ENCODE measurements at places on chromosomes 4 and X.

DNA sequence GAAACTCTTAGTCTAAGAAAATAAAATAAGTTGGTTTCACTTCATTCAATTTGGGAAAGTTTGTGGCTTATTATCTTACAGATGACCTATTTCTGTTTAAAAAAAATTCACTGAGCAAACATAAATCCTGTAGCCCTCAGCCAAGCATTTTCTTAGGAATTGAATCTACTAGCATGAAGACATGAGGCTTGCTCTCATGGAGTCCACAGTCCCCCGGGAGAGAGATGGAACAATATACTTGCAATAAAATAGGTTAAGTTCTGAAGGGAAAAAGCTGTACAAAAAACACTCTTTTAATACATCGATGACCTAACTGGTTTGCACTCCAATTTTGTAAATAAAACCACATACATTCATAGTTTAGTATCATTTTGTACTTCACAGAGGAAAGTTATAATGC is 642.6 kb upstream of the FAM241A start:
- no peak overlapping the region for H3K4me3 ChIP-seq
- no peaks in the 10 kb centered on the region for H3K36me3 ChIP-seq
- H3K4me1 ChIP-seq, result no peaks in the 10 kb centered on the region

DNA sequence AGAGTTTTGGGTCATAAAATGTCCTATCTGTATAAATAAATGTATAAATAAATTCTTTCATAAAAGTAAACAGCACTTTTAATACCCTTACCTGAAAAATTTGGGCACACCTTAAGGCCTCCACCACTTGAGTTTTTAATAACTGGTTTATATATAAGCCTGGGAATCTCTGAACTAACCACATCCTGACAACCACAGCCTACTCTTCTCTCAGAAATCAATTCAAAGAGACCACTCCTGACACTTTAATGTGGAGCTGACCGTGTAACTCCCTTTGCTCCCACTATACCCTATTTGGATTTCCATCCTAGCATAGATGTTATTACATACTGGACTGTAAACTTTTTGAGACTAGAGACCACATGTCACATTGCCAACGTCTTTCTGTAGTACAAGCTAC is 3.5 kb downstream of the FBXL5 start:
- H3K36me3 ChIP-seq, result no peaks in the 10 kb centered on the region
- no peak overlapping the region for H3K27ac ChIP-seq
- H3K4me1 ChIP-seq, result peaks cover 69% of the 10 kb centered on the region

DNA sequence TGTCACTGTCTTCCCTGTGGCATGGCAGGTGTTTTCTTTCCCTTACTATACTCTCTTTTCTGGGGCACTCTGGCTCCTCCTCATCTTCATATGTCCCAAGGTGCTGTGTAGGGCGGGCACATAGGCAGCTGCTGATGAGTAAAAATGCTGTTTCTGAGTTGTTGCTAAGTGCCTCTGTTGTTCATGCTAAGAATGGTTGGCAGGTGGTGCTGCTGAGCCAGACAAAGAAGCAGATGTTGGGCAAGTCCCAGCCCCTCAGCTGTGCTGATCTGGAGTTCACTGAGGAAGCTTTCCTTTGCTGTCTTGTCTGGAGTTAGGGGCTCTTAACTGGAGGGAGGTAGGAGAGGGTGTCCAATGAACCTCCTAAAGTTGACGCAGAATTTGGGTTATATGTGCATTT is 40.6 kb downstream of the HADH start:
- peaks cover 66% of the 10 kb centered on the region for H3K36me3 ChIP-seq
- no peaks in the 10 kb centered on the region for H3K27me3 ChIP-seq
- no peak overlapping the region for H3K4me3 ChIP-seq
- DNase-seq, result no peak
- H3K27ac ChIP-seq, result no peak overlapping the region

DNA sequence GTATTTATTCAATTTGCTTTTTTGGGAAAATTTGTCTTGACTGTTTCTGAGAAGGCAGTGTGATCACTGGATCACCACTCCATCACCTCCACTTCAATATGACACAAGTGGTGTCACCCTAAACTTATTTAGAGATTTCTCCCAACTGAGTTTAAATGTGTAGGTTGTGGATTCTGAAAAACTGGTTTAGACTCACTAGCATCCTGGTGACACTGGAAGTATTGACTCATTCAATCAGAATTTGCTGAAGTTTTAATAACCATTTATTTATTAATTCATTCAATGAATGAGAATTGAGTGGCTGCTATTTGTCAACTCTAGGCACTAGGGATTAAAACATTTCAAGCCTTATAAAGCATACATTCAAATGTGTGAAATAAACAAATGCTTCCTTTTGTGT is 819.1 kb upstream of the EPHA5 start:
- no peak for DNase-seq
- H3K27me3 ChIP-seq, result no peaks in the 10 kb centered on the region
- peaks cover 4% of the 10 kb centered on the region for H3K4me1 ChIP-seq
- no peaks in the 10 kb centered on the region for H3K36me3 ChIP-seq
- H3K4me3 ChIP-seq, result no peak overlapping the region
- H3K27ac ChIP-seq, result no peak overlapping the region

DNA sequence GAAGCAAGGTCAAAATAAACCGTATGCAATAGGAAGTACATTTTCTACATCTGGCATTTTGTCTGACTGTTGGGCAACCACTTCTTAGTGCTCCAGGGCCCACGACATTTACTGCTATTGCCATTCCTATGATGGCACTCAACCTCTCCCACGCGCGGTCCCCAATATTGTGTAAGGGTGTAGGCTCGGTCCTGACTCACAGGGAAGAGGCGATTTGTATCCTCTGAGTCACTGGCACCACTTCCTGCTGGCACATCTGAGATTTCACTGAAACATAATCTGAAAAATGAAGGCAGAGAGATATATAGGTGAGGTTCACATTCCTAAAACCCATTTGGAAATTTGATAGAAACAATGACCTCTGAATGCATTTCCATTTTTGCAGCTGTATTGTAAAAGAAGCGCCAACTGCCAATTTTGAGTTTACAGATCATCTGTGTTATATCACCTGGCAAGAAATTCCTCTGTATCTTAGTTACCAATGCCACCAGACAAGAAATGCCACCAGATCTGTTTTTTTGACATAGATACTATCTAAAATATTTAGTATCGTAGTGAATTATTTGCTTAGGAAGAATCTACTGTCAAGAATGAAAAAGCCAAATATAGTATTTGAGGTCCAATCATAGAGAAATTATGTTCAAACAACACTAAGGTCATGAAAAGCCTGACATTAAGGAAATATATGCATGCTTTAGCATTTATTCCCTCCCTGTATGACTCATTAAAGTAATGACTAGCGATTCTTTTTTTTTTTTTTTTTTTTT is 9.8 kb downstream of the EREG start:
- no peak for DNase-seq
- no peak overlapping the region for H3K4me3 ChIP-seq
- H3K36me3 ChIP-seq, result no peaks in the 10 kb centered on the region
- no peaks in the 10 kb centered on the region for H3K27me3 ChIP-seq
- H3K4me1 ChIP-seq, result peaks cover 5% of the 10 kb centered on the region

DNA sequence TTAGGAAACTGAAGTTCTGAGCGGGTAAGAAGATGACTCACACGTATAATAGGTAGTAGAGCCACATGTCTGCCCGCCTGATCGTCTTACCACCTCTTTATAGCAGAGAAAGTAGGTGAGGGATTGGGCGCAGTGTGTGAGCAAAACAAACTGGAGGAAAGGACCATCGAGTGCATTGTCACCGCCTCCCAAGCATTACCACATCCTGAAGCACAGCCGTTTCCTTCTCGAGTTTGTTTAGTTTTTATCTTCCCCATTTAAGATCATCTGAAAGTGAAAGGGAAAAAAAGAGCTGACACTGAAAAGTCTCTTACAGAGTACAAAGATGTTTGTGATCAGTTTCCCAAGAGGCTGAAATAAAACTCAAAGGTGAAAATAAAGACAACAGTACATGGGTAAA is 14.8 kb downstream of the PDK3 start:
- H3K27me3 ChIP-seq, result no peaks in the 10 kb centered on the region
- no peak for DNase-seq
- H3K4me1 ChIP-seq, result peaks cover 8% of the 10 kb centered on the region
- no peak overlapping the region for H3K4me3 ChIP-seq
- no peak overlapping the region for H3K27ac ChIP-seq
- H3K36me3 ChIP-seq, result no peaks in the 10 kb centered on the region

DNA sequence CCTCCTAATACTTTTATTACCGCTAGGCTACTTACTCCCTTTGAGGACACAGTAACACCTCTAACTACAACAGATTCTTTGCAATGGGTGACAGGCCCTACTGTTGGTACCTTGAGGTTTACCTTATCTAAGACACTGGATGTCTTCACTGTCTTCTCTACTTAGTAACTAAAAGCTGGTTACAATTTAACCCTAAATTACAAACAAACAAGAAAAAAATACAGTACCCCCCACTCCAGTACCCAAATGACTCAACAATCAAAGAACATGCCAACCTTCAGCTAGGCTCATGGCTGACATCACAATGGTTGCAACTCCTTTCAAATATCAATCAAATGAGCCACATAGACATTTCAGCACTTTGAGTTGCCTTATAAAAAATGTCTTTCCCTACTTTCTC is 198.0 kb downstream of the GUCY2F start:
- no peaks in the 10 kb centered on the region for H3K36me3 ChIP-seq
- H3K27ac ChIP-seq, result no peak overlapping the region
- H3K27me3 ChIP-seq, result no peaks in the 10 kb centered on the region
- no peaks in the 10 kb centered on the region for H3K4me1 ChIP-seq
- no peak overlapping the region for H3K4me3 ChIP-seq

GRCh38 chr4:15765391-15765790 is 12.7 kb upstream of the CD38 start:
- no peak overlapping the region for H3K4me3 ChIP-seq
- H3K27me3 ChIP-seq, result no peaks in the 10 kb centered on the region
- no peaks in the 10 kb centered on the region for H3K36me3 ChIP-seq
- no peak for DNase-seq
- no peak overlapping the region for H3K27ac ChIP-seq

GRCh38 chr4:76377481-76377901 is 43.5 kb downstream of the CCDC158 start:
- no peaks in the 10 kb centered on the region for H3K36me3 ChIP-seq
- no peak overlapping the region for H3K4me3 ChIP-seq

DNA sequence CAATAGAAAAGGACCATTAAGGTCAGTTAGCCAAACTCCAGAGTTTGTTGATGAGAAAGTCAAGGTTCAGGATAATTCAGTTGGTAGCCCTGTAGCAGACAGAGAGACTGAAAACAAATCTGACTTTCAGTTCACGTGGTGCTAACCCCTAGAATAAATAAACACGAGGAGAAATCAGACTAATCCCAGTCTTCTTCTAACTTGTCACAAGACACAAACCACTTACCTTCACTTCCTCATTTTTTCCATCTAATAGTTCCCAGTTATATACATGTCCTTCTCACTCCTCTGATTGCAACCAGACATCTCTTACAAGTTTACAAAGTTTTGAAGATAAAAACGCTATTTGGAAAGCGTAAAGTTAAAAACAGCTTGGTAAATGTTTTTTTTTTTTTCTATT is 7.7 kb downstream of the TLR7 start:
- no peaks in the 10 kb centered on the region for H3K36me3 ChIP-seq
- H3K4me3 ChIP-seq, result no peak overlapping the region
- H3K4me1 ChIP-seq, result no peaks in the 10 kb centered on the region
- H3K27ac ChIP-seq, result no peak overlapping the region

GRCh38 chrX:42219231-42219630 is 295.9 kb upstream of the CASK start:
- H3K4me1 ChIP-seq, result no peaks in the 10 kb centered on the region
- H3K27me3 ChIP-seq, result no peaks in the 10 kb centered on the region
- DNase-seq, result no peak
- no peak overlapping the region for H3K27ac ChIP-seq

DNA sequence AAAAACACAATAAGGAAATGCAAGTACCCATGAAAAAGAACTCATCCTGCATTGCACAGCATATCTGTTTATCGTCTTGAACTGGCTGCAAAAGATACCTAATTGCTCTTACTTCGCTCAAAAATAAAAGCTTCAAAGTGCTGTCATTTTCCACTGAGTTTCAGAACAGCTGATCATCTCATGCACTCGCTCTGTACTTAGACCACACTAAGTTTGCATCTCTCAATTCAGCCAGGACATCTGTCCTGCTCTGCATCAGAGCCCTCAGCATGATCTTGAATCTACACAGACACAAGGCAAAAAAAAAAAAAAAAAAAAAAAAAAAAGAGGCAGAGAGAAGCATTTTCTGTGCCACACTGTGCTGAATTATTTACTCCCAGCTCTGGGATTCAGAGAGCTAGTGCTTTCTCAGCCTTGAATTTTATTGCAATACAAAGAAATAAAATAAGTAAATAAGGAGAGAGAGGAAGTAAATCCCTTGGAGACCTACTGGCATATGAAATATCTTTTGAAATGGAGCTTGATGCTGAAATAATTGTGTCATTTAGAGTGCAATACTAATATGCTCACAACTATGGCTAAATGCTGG is 81.3 kb downstream of the PPP1R2C start:
- no peaks in the 10 kb centered on the region for H3K27me3 ChIP-seq
- H3K36me3 ChIP-seq, result no peaks in the 10 kb centered on the region
- no peak overlapping the region for H3K4me3 ChIP-seq
- no peaks in the 10 kb centered on the region for H3K4me1 ChIP-seq
- no peak overlapping the region for H3K27ac ChIP-seq
- no peak for DNase-seq

GRCh38 chr4:124937993-124938392 is 225.5 kb upstream of the ANKRD50 start:
- H3K27me3 ChIP-seq, result no peaks in the 10 kb centered on the region
- no peak for DNase-seq
- peaks cover 38% of the 10 kb centered on the region for H3K4me1 ChIP-seq
- H3K4me3 ChIP-seq, result no peak overlapping the region

DNA sequence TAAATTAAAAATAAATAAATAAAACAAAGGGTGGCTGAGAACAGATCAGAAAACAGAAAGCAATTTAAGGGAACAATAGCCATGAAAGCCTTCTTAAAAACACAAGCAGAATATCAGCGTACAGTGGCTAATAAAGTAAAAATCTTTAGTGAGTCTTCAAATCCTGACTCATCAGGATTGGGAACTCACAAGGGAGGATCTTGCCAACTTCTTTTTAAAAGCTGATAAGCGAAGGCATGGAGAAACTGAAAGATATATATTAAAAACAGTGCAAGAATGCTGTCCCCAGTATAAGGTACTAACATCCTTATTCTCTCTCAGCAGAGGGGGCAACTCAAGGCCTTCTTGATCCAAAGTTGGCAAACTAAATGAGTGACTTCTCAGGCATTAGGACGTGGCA is 180.1 kb downstream of the DHX15 start:
- H3K36me3 ChIP-seq, result no peaks in the 10 kb centered on the region
- H3K4me1 ChIP-seq, result no peaks in the 10 kb centered on the region
- no peak overlapping the region for H3K4me3 ChIP-seq
- H3K27ac ChIP-seq, result no peak overlapping the region
- no peaks in the 10 kb centered on the region for H3K27me3 ChIP-seq

- DNase-seq, result no peak
- H3K27me3 ChIP-seq, result no peaks in the 10 kb centered on the region
- H3K4me3 ChIP-seq, result no peak overlapping the region
- H3K27ac ChIP-seq, result no peak overlapping the region
Observed at GRCh38 chr4:19314116-19314515, 937.6 kb upstream of the SLIT2 start.
